ENCODE measurements at places on chromosomes 16 and 17.

DNA sequence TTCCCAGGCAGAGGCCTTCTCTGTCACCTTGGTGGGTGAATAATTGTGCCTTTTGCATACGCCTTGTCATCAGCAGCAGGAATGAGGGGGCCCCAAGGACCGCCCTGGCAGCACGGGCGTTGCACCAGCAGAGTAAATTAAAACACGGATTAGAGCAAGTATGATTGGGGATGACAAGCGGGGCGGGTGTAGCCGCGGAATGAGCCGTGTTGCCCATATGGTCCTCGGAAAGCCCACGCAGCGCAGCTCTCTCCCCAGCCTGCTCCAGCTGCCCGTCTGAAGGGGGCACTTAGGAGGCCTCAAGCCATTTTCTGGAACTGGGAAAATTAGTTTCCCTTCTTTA, 299.4 kb upstream of the IRX3 start:
- no peak for DNase-seq

DNA sequence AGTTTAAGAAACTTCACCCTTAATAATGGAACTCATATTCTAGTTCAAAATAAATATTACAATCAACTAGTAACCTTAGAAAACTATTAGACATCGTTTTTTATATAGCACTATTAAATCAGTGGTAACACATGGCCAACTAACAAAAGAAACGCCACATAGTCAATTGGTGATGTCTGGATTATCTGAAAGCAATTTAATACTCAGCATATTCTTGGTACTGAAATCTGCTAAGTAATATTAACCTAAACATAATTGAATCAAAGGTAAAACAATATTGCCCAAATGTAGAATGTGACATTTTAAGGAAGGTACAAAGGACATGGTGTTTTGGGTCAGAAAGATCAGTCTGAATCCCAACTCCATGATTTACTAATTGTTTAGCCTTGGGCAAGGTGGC, 11.1 kb upstream of the RSL1D1 start:
- DNase-seq: no peak

DNA sequence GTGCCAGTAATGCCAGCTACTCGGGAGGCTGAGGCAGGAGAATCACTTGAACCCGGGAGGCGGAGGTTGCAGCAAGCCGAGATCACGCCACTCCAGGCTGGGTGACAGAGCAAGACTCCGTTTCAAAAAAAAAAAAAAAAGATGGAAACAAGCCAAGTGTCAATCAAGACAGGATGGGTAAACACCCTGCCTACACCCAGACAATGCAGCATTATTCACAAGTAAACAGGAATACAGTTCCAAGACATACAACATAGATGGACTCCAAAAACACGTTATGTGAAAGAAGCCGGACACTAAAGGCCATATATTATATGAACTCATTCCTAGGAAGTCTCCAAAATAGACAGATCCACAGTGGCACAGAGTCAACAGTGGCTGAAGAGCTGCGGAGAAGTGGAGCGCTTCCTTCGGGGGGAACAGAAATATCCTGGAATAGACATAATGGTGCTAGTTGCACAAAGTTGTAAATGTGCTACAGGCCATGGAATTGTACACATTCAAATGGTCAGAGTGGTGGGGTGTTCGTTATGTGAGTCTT, 33.9 kb downstream of the ANKRD11 start:
- DNase-seq: no peak

DNA sequence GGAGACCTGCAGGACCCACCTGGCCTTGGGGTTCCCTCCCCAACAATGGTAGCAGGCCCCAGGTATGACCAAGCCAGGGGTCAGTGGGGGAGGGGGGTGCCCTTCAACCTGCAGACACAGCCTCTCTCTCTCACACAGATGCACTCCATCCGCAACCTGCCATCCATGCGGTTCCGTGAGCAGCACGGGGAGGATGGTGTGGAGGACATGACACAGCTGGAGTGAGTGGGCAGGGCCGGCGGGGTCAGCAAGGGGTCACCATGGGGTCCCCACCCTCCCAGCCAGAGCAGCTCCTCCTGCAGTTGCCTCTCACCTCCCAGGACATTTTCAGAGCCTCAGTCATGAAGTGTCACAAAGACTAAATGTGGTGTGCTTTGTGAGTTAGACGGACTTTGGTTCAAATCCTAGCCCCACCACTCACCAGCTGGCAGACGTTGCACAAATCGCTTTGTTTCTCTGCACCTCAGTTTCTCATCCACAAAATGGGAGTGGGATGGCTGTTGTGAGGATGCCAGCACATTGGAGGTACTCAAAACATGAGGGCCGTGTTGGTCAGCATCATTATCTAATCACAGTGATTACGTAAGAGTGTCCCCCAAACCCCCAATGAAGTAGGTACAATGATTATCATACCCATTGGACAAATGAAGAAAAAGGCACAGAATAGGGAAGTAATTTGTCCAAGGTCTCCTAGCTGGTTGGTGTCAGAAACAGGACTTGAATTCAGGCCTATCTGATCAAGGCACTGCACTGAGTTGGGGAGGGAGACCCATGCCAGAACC, 16.0 kb downstream of the MYO15A start:
- no peak for DNase-seq

DNA sequence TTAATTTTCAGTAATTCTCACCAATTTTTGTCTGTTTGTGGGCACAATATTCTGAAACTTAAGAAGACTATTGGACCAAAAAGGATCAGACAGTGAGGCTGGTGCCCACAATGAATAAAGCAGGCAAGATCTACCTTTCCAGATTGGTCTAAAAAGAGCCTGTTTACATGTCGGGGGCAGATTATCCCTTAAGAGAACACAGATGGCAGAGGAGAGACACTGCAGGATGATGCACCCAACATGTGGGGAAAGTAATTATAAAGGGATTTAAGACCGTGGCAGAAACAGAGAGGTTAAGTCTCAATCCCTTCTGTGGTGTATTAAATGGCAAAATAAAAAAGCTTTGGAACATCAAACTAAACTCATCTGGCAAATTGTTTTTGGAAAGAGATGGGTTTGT, 331.8 kb upstream of the CDH11 start:
- DNase-seq: no peak

DNA sequence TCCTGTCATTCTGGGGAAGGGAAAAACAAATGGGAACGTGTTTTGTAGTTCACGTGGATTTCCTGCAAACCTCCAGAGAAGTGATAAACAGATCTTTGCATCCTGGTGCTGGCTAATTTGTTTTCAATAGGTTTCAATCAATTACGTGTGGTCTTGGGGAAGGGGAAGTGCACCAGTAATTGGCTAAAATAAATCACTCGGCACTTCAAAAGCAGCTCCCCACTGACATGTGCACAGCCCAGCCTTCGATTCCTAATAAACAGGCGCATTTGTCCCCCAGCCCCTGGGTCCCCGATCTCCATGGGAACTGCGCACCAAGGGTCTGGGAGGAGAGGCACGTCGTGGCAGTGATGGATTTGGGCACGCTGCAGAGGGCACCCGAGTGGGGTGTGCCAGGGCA, 112.9 kb upstream of the GSE1 start:
- no peak for DNase-seq
